ENCODE measurements at places on chromosomes 16 and 17.

GRCh38 chr17:5677620-5678019, 93.3 kb upstream of the NLRP1 start:
- DNase-seq, result no peak

DNA sequence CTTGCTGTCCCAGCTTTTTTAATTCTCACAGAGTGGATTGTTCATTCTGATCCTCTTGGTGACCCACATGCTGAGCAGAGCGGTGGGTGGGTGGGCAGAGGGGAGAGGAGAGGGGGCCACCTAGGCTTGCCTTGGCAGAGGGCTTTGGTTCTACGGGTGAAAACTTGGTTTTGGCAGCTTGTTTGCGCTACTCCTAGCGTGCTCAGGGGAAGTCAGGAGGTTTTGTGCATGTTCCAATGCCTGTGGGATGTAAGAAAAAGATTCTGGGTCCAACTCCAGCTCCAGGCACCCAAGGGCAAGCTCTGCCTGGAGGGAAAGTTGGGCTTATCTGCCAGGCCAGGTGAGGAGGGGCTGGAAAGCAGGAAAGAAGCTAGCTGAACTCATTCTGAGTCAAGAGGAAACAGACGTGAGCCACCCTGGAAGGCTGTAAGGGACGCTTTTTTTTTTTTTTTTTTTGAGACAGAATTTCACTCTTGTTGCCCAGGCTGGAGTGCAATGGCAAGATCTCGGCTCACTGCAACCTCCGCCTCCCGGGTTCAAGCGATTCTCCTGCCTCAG, 169.1 kb downstream of the WSCD1 start:
- no peak for DNase-seq

GRCh38 chr16:46843898-46844642, 13.1 kb upstream of the C16orf87 start:
- DNase-seq, result no peak

GRCh38 chr16:68197250-68197649, 38.7 kb downstream of the ESRP2 start:
- no peak for DNase-seq

- DNase-seq, result no peak
Observed at GRCh38 chr17:64399767-64400156, 9.1 kb upstream of the PECAM1 start.

- no peak for DNase-seq
Observed at GRCh38 chr17:48755356-48755755, 26.8 kb upstream of the HOXB13 start.

GRCh38 chr16:83271970-83272575, 535.7 kb upstream of the HSBP1 start:
- DNase-seq, result no peak

GRCh38 chr17:56679777-56680422, 86.4 kb downstream of the NOG start:
- DNase-seq, result no peak

DNA sequence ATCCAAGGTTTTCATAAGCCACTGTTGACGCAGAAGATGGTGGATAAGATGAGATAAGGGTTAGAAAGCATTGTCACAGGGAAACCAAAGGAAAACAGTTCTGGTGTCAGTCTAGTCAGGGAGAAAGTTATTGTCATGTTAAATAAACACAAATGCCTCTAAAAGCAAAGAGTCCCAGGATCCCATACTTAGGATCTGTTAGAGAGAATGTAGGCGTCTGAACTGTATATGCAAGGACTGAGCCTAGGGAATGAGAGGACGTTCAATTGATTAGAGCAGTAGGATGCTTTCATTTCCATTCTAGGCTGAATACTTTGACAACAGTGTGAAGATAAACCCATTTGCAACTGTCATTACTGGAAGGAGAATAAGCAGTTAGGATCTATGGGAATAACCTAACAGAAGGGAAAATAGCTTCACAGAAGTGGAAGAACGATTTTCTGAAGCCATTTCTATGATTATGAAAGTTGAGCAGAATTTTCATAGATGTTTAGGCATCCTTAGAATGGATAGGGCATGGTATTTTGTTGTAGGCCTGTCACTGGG, 1149.1 kb upstream of the CDH8 start:
- no peak for DNase-seq

DNA sequence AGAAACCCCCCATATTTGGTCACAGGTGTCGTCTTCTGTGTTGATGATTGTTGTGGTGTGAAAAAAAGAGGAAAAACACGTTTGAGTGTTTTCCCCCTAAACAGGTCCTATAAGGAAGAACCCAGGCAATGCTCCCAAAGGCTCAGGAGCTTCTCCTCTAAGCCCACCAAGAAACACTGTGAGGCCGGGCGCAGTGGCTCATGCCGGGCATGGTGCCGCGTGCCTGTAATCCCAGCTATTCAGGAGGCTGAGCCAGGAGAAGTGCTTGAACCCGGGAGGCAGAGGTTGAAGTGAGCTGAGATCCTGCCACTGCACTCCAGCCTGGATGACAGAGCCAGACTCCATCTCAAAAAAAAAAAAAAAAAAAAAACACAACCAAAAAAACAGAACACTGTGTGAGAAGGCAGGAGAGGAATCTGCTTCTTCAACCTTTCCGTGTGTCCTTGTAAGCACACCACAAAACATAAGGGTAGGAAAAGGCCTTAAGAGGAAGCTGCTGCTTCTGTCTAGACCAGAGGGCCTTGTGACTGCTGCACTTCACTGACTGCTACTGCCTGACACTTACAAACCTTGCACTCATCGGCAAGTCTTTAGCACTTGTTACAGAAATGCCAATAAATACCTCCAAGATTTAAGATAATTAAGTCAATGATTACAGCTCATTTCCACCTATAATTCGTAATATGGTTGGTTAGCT, 9.3 kb downstream of the JPT1 start:
- no peak for DNase-seq

- no peak for DNase-seq
Observed at GRCh38 chr16:10581507-10581906, 1.1 kb upstream of the EMP2 start.

GRCh38 chr17:29549177-29549923, 17.5 kb downstream of the ABHD15 start:
- no peak for DNase-seq

- DNase-seq, result no peak
Observed at GRCh38 chr16:51151961-51152663, 1.0 kb upstream of the SALL1 start.

GRCh38 chr16:11805556-11805955, 8.5 kb upstream of the ZC3H7A start:
- no peak for DNase-seq

- DNase-seq, result no peak
Observed at GRCh38 chr16:6063526-6063925, 965.9 kb upstream of the EEF2KMT start.

GRCh38 chr17:79075446-79075750, 774 bp downstream of the ENGASE start:
- DNase-seq, result peak; percentile 25

DNA sequence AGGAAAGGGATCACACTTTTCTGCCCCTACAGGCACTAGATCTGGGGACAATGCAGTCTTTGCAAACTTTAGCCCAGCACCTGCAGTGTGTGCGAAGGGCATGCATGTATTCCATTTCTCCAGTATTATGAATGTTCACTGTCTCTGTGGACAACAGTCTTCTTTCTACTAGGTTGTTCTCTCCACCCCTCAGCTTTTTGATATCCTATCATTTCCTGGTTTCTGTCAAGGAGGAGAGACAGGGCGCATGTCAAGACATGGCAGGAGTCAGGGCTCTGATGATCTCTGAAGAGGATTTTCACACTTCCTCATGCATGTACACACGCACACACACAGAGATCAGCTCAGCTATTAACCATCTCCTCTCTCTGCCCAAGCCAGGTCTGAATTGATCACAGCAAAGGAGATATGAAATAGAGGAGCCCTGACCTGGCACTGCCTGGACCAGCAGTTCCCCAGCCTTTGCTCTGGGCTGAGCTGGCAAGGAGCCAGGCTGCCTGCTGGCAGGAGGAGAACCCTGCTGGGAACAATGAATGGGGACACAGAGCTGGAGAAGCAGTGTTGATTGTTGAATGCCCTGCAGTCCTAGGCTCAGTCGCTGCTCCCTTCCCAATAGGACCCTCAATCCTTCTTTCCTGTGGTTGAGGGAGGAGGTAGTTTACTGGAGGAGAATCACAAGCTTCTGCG, 2.6 kb downstream of the GPR179 start:
- no peak for DNase-seq

GRCh38 chr16:11033629-11034420, 89.5 kb downstream of the CLEC16A start:
- no peak for DNase-seq

DNA sequence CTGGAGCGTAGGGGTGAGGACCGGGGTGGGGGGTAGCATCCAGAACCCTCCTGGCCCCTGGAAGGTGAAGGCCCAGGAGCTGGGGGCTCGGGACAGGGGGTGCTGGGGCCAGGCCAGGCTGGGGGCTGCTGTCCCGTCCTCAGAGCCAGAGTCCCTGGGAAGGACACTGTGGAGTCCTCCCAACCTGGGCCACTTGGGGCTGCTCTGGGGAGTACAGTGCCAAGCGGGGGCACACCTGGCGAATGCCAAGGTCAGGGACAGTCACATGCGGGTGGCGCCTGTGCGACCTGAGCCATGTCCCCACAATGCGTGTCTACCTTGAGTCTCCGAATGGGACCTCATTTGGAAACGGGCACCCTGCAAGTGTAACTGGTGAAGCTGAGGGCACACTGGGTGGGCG, 1.2 kb upstream of the PERCC1 start:
- no peak for DNase-seq

DNA sequence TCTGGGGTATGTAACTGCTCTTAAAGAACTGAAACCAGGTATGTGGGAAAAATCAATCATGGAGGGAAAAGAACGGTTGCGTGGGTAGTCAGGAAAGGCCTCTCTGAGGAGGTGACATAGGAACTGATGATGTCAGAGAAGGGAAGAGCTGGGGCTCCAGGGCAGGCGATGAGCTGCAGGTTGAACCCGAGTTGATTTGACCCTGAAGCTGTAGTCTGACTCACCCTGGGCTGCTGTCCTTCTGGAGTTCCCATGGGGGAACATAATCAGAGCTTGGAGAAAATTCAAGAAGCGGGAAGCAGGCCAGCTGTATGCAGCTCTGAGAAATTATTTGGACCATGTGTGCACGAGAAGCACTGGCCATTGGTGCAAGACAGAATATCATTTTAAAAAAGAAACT, 16.7 kb downstream of the SLC6A2 start:
- no peak for DNase-seq

DNA sequence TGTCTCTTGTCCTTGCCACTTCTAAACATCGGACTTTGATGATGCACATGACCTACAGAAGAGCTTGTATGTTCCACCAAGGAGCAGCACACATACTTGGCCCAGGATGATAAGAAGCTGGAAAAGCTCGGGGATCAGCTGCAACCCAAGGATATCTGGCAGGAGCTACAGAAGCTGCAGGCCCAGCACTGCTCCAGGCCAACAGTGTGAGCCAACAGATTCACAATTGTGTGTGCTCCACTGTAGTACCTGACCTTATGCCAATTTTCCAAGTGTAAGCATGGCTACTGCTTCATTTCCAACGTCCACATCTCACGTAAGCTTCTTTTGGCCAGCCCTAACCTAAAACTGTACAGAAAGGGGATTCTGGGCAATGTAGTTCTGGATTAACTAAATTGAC, 83.4 kb downstream of the COX10 start:
- DNase-seq, result no peak

GRCh38 chr16:28260193-28260592, 32.1 kb upstream of the SBK1 start:
- no peak for DNase-seq
